ENCODE measurements at places on chromosomes 11 and 22. TPM values are rescaled to one million over a fixed set of nuclear protein-coding genes. Genes with fewer than 3 reads are reported as not detected.

Gene FBLN1
- not detected for total RNA-seq

Gene PTPN5
- not detected for total RNA-seq

Gene ACO2
- total RNA-seq, result 91.8 TPM

Gene CKAP5
- total RNA-seq, result 176 TPM

Gene MMP1
- not detected for total RNA-seq

Gene SCARF2
- total RNA-seq, result 1.2 TPM

Gene OR52A1
- not detected for total RNA-seq

Gene RFPL2
- total RNA-seq, result not detected

Gene EIF3F
- total RNA-seq, result 222 TPM

Gene SMC1B
- 2.1 TPM for total RNA-seq

Gene MMP11
- 0.42 TPM for total RNA-seq

Gene PRAME
- total RNA-seq, result not detected

Gene MUC15
- total RNA-seq, result not detected

Gene LRRC4C
- total RNA-seq, result not detected

Gene UPK3A
- not detected for total RNA-seq

Gene APLP2
- total RNA-seq, result 16.5 TPM

Gene SLC5A12
- not detected for total RNA-seq

GRCh38 chr22:17272511-17272991, 53.3 kb upstream of the ADA2 start:
- no peak for DNase-seq

- peak; percentile 65 for DNase-seq
Measured at GRCh38 chr11:69311767-69312385, 17.9 kb downstream of the MYEOV start.

GRCh38 chr11:1603629-1604028, 4.6 kb downstream of the KRTAP5-3 start:
- DNase-seq, result no peak

DNA sequence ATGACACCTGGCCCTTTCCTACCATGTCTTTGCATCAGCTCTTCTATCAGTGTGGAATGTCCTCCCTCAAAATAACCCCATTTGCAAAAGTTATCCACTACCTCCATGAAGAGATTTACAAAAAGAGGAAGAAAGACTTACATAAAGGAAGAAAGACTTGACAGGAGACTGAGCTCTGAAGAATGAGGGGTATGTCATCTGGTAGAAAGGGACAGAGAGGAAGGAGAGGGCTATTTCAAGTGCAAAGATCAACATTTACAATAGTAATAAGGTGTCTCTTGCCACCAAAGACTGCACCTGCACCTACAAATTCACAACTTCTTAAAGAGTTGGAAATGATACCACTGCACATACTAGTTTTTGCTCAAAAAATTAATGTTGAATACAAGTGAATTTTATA, 18.2 kb downstream of the PAK1 start:
- DNase-seq, result no peak

DNA sequence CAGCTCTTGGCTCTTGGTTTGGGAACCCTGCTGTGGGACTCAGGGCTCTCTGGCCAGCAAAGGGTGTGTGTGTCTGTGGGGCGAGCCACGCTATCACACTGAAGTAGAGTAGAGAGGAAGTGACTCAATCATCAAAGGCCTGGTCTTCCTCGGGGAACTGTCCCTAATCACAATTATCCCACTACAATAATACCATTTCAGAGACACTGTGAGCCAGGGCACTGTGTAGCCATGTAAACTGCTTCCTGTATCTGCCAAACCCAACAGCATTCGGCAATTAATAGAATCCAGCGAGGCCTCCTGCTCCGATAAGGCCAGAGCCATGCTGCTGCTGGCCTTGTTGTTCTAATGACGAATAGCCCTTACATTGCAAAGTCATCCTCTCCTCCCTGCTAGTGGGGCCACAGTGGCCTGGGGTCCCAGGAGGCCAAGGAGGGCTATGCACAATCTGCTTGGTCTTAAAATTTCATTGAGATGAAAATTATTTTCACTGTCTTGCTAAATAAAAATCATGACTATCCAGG, 49.8 kb upstream of the LMO2 start:
- DNase-seq, result no peak

GRCh38 chr11:3340025-3340424, 38.9 kb downstream of the ZNF195 start:
- DNase-seq, result no peak

DNA sequence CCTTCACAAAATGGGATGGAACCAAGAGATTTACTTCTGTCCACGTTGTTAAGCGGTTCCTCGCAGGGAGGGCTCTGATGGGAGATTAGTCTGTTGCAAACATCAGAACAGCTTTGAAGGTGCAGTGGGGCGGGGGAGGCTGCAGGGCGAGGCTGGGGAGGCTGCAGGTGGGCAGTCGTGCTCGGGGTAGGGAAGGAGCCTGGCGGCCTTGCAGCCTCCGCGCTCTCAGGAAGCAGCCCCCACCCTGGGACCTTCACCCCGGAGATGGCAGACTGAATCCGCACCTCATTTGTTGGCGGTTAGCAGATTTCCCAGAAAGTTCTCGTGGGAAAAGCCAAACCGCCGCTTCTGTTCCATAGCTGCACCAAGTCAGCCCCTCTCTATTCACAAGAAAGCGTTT, 237.3 kb downstream of the BRD1 start:
- no peak for DNase-seq

- DNase-seq, result no peak
Measured at GRCh38 chr22:47098121-47098520, 335.7 kb downstream of the TBC1D22A start.

- no peak for DNase-seq
Measured at GRCh38 chr22:19355413-19356157, 64.1 kb upstream of the CLTCL1 start.

- no peak for DNase-seq
Measured at GRCh38 chr11:95556011-95556341, 233.6 kb downstream of the FAM76B start.

DNA sequence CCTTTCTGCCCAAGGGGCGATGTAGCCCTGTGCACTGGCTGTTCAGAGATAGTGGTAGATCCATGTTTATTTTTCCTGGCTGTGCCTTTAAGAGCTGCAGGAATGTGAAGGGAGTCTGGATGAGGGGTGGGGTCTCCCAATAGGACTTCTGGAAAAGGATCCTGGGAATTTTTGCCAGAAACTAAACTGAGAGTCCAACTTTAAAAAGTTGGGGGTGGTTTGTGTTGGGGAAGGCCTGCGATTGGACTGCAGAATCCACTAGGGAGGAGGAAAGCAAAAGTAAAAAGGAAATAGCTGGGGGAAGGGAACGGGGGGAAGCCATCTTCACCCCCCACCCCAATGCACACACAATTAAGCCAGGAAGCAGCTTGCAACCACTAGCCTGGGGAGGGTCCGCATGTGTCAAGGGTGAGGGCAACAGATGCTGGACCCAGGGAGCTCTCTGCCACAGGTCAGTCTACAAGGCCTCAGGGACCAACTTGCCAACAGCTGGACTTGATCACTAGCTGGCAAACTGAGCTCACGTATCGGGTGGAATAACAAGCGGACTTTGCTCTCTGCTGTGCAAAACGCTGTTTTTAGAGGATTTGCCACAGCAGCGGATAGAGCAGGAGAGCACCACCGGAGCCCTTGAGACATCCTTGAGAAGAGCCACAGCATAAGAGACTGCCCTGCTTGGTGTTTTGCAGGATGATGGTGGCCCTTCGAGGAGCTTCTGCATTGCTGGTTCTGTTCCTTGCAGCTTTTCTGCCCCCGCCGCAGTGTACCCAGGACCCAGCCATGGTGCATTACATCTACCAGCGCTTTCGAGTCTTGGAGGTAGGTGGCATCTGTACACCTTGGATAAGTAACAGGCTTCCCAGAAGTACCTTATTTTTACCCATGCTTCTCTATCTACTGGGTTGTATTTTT, at the start of gene OLFML1:
Gene OLFML1 (plus strand): TSS at position 321 of the 912 bp plus-strand sequence. CDS start 370 bp downstream, at position 691.
- no peak for DNase-seq

DNA sequence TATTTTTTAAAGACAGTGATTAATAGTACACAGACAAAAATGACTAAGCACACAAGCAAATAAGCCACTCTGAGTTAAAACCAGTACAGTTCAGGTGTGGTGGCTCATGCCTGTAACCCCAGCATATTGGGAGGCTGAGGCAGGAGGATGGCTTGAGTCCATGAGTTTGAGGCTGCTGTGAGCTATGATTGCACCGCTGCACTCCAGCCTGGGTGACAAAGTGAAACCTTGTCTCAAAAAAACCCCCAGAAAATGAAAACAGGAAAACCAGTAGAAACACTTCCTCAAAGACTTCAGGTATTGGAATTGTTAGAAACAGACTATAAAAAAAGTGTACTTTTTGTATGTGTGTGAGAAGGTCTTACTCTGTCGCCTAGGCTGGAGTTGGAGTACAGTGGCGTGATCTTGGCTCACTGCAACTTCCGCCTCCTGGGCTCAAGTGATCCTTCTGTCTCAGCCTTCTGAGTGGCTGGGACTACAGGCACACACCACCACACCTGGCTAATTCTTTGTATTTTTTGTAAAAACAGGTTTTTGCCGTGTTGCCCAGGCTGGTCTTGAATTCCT, 33.0 kb downstream of the PPP6R2 start:
- DNase-seq, result no peak

DNA sequence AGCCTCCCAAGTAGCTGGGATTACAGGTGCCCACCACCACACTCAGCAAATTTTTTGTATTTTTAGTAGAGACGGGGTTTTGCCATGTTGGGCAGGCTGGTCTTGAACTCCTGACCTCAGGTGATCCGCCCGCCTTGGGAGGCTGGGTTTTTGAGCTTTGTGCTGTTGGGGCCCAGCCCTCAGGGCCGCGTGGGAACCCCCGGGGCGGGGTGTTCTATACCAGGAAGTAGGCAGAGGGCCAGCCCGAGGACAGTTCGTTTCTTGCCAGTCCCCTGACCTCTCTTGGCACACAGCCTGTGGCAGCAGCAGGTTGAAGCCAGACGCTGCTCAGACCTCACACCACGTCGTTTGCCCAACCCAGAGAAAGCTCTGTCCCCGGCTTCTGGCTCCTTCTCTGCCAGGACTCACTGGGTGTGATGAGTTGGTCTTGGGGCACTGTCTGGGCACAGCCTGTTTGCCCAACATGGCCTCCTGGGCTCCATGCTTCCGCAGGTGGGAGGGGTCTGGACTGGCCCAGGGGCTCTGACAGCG, 24.9 kb upstream of the CHKA start:
- DNase-seq, result no peak

GRCh38 chr11:31114442-31114841, 255.1 kb downstream of the DCDC1 start:
- DNase-seq, result no peak

GRCh38 chr11:122848186-122848585, 9.9 kb downstream of the CRTAM start:
- DNase-seq, result no peak

GRCh38 chr22:39327995-39328754, 8.8 kb upstream of the RPL3 start:
- DNase-seq, result no peak

DNA sequence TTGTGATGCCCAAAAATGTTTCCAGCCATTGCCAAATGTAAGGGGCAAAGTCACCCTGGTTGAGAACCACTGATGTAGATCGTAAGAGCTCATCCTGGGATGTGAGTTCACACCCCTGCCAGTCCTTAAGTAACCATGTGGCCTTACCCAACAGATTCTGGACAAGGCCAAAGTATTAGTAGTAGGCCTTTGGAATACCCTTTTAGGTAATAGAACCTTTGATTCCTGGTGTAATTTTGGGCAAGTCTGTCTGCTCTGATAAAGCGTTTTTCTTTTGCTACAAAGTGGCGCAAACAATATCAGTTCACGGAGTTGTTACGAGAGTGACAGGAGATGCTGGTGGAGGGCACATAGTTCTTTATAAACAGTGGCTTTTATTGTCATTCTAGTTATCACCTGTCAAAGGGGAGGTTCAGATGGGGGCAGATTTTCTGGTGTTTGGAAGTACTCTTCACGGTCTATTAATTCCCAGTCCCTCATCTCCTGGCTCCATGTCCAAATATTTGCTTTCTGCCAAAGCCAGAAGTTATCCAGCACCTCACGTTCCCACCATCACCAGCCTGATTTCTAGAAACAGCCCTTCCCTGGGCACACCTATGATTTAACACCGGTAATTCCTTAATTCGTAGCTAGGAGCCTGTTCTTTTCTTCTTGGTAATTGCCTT, 73.8 kb upstream of the CRYBB3 start:
- no peak for DNase-seq

GRCh38 chr11:87300640-87301380, 263.1 kb downstream of the TMEM135 start:
- no peak for DNase-seq

- DNase-seq, result no peak
Measured at GRCh38 chr11:77448269-77448668, 25.6 kb downstream of the PAK1 start.

GRCh38 chr11:121420398-121420797, 31.7 kb upstream of the SORL1 start:
- no peak for DNase-seq

GRCh38 chr11:13368041-13368446, 90.5 kb downstream of the BMAL1 start:
- DNase-seq, result no peak

- DNase-seq, result no peak
Measured at GRCh38 chr11:72425053-72425980, 9.0 kb downstream of the CLPB start.

GRCh38 chr11:117160826-117161225, 16.7 kb downstream of the PAFAH1B2 start:
- DNase-seq, result no peak

DNA sequence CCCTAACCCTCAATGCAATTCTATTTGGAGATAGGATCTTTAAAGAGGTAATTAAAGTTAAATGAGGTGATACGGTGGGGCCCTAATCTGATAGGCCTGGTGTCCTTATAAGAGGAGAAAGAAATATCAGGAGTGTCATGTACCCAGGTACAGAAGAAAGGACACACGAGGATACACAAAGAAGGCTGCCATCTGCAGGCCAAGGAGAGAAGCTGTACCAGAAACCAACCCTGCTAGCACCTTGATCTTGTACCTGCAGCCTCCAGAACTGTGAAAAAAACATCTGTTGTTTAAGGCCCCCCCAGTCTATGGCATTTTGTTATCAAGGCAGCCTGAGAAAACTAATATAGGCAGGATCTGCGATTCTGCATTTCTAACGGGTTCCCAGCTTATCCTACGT, 44.2 kb downstream of the FBXO7 start:
- no peak for DNase-seq

DNA sequence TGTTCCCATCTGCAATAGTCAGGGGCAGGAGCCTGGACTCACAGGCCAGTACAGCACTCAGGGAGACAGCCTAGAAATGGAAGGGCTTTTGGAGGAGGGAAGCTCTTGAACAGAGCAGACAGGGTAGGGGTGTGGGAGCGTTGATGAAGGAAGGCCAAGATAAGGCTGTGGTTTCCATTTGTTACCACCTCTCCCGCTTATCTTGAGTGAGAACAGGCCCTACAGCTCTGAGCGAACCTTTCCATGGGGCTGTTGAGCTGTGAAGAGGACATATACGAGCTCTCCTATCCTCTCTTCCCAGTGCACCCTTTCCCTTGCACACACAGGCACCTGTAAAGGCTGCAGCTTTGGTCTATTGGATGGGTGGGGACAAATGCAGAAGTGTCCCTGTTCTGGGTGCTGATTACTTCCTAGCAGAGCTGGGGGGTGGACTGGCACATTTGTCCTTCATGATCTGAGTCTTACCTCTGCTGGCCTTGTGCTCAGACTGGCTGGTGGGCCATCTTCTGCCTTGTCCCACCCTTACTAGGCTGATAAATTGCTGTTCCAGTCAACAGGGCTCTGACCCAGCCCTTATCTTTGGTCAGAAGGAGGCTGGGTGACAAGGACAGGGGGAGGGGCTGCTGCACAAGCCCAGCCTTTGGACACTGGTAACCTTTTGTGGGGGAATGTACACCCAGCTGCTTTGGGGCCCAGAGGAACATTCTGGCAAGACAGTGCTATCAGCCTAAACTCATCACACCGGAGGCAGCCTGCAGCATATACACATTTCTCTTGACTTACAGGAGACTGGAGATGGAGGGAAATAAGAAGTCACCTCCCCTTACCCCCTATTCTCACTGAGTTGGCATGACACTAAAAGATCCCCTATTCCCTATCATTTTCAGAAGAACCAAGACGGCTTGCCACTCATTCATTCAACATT, 80.1 kb upstream of the NNMT start:
- DNase-seq, result no peak

All from activated CD8-positive, alpha-beta T cell treated with anti-CD3 and anti-CD28 coated beads, Interleukin-2, amount 10 ng/mL, durations not matched to agents 7 days and 5 days (primary cell).